GF-D8 (cell line): ENCODE measurements at places on chromosomes 5 and 9.

DNA sequence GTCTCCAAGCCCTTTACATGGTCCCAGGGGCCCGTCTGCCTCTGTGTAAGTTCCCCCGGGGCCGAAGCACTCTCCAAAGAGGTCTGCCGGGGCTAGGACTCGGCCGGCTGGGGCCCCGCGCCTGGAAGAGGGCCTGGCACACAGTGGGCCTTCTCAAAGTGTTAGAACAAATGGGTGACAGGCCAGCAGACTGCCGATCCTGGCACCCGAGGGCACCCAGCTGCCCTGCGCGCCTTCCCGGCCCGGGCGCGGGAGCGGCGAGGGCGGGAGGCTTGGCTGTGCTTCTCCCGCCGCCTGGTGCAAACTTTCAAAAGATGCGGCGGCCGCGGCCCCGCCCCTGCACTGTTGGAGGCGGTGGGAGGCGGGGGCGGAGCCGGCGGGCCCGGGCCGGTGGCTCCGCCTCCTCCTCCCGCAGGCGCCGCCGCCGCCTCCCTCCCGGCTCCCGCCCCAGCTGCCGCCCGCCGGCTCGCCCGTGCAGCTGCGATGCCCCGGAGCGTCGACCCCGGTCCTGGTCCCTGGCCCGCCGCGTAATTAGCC lies at the start of gene NEURL1B:
TSS of gene NEURL1B (plus strand) at position 442 of the 537 bp plus-strand sequence. CDS start 144 bp downstream, outside the sequence.
- DNase-seq = no peak

DNA sequence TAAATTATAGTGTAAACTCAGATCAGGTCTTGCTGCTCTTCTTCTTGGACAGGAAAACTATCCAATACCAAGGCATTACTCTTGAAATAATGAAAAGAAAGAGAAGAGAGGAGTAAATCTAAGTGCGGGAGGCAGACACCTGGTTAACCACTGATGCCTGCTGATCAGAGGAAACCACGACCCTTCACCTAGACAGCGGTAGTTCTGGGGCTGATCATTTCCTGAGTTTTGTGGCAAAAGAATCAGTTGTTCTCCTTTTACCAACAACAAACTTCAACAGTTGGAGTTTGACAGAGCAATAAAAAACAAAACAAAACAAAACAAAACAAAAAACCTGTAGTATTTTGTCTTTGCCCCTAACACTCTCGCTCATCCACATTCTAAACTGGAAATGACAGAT lies 3.0 kb downstream of the RLN1 start:
- no peak for DNase-seq

GRCh38 chr5:8478326-8478725 lies 609.4 kb downstream of the MTRR start:
- peak; percentile 8 for DNase-seq

GRCh38 chr9:107239474-107239873 lies 43.6 kb upstream of the RAD23B start:
- no peak for DNase-seq

GRCh38 chr5:33310451-33310850 lies 130.3 kb upstream of the TARS1 start:
- DNase-seq = no peak
